Cortex of kidney (tissue), 1 donor: ENCODE measurements at places on chromosomes 16 and 17.

GRCh38 chr17:9676820-9677310 lies 31.5 kb downstream of the USP43 start:
- DNase-seq, result no peak

DNA sequence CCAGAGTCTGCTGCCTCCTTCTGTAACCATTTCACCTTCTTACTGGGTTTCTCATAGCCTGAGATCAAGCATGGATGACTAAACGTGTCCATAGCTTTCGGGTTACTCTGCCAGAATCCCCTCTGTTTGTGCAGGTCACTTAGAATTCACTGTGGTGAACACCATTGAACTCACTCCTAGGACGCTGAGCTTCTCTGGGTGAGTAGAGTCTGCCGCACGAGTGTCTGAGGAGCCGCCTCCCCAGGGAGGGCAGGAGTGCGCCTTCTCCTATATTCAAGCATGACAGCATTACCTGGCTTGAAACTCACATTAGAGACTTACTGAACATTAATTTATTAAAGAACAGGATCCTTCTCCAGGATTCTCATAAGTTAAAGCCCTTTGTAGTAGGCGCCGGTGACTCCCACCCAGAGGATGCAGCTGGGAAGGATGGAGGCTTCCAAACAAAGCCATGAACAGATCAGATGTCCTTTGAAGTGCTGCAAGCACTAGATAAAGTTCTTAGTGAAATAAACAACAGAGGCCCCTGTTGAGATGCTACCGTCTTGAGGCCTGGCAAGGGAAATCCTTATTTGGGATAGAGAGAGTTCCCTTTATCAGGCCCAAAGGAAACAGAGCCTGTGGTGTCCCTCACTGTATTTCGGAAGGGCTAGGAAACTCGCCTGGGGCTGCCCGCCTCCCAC lies 144.6 kb upstream of the PLCG2 start:
- no peak for DNase-seq

- no peak for DNase-seq
Measured at GRCh38 chr17:49843774-49844350, 4.0 kb downstream of the TAC4 start.

DNA sequence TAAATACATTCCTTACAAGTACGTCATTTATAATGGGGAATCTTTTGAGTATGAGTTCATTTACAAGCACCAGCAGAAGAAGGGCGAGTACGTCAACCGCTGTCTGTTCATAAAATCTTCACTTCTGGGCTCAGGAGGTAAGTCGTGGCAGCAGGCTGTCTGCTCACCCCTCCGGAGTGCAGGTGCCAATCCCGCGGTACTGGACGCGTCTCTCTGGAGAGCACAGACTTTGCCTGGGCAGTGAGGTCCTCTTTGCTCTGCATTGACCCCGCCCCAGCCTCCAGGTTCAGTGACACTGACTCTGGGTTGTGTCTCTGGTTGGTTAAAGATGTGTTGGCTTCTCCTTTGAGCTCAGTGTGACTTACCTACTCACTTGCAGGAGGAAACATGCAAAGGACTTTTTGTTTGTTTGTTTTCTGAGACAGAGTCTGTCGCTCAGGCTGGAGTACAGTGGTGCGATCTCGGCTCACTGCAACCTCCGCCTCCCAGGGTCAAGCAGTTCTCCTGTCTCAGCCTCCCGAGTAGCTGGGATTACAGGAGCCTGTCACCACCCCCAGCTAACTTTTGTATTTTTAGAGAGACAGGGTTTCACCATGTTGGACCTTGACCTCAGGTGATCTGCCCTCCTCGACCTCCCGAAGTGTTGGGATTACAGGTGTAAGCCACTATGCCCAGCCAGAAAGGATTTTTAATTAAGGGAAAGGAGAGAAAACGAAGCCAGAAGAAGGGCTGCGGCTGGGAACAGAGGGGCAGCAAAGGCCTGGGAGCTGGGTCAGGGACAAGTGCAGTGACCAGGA lies 31.2 kb downstream of the RNF213 start:
- DNase-seq, result no peak

DNA sequence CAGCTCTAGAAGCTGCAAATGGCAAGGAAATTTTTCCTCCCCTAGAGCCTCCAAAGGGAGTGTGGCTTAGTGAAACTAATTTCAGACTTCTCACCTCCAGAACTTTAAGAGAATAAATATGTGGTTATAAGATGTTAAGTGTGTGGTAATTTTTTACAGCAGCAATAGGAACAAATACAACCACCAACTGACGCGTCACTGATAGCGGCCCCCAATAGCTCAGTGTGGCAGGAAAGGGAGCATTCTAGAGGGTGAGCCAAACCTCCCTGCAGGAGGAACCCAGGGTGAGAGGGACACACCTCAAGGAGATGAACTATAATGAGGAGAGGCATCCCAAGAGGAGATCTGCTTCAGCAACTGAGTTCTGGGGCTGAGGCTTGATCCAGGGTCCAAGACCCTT lies 4.0 kb downstream of the CCL4 start:
- DNase-seq, result no peak

DNA sequence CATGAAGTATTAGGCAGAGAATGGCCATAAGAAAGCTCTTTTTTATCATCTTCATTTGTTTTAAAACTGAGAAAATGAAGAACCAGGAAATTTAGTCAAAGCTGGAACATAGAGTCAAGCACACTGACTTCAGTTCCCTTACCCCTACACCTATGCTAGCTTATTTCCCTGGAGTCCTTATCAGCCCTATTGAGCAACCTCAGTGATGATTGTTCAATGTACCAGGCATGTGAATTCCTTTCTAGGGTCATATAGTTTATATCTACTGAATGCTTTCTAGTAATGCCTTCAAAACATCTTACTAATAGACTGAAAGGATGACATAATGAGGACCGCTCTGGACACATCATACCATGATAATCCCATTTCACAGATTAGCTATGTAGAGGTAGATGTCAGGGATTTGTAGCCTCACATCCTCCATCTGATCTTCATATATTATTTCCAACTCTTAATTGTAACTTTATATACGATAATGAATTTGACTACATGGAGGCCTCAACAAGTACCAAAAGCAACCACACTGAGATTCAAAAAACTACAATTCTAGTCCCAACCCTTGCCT lies 460.4 kb upstream of the DYNLRB2 start:
- no peak for DNase-seq

GRCh38 chr17:35890774-35891155 lies 10.6 kb upstream of the CCL5 start:
- DNase-seq, result no peak

DNA sequence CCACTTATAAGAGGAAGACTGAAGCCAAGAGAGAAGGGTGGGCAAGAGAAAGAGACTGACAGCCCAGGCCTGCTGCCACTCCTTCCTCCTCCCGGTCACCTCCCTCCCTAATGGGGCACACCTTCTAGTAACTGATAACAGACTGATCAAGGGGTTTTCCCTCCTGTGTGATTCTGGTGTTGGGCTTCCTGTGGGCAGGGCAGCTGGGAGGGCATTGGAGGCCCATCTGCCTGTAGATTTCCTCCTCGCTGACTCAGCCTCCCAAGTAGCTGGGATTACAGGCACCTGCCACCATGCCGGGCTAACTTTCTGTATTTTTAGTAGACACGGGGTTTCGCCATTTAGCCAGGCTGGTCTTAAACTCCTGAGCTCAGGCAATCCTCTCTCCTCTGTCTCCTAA lies 16.2 kb downstream of the CA4 start:
- DNase-seq, result no peak

GRCh38 chr16:57089406-57089805 lies 3.0 kb upstream of the CPNE2 start:
- DNase-seq, result no peak

DNA sequence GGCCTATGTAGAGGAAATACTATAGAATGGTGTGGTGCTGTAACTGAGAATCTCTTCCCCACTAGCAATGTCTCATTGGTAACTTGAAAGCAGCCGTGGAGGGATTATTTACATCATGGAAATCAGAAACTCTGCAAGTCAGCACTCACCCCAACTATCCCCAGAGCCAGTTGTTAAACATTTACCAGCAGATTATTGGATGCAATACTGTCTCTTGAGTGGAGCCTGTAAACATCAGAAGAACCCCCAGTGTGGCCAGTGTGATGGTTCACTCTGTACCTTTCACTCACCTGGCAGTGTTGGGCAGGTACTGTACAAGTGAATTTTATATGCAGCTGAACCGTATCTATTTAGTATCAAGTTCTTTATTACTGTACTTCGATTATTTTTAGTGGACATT lies 299.8 kb upstream of the SALL1 start:
- no peak for DNase-seq

- DNase-seq, result no peak
Measured at GRCh38 chr16:50887500-50888298, 145.8 kb downstream of the CYLD start.

DNA sequence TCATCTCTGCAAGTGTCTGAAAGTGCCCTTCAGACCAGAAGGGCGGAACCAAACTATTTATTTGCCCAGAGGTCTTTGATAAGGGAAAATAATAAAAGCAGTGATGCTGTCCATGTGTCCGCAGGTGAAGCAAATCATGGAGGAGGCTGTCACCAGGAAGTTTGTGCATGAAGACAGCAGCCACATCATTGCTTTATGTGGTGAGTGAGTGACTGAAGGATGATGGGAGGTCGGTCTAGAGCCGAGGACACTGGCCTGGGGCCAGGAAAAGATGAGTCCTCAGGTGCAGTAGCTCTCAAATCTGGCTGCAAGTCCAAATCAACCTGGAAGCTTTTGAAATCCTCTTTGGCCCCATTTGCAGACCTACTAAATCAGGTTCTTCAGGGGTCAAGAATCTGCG lies 6.1 kb downstream of the SGSM2 start:
- DNase-seq, result no peak

DNA sequence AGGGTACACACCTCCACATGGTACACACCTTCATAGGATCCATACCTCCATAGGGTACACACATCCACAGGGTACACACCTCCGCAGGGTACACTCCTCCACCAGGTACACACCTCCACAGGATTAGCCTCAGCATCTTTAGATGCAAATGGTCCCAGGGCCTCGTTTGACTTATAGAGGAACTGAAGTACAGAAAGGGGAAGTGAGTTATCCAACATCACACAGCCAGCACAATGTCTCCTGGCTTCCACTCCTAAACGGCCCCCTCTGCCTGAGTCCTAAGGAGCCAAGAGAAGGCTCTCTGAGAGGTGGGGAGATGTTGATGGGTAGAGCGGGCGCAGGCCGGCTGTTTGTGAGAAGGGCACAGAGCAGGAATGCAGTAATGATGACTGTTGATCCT lies 12.0 kb downstream of the FOXN1 start:
- no peak for DNase-seq

- DNase-seq, result no peak
Measured at GRCh38 chr16:73792199-73793020, 504.2 kb upstream of the PSMD7 start.

DNA sequence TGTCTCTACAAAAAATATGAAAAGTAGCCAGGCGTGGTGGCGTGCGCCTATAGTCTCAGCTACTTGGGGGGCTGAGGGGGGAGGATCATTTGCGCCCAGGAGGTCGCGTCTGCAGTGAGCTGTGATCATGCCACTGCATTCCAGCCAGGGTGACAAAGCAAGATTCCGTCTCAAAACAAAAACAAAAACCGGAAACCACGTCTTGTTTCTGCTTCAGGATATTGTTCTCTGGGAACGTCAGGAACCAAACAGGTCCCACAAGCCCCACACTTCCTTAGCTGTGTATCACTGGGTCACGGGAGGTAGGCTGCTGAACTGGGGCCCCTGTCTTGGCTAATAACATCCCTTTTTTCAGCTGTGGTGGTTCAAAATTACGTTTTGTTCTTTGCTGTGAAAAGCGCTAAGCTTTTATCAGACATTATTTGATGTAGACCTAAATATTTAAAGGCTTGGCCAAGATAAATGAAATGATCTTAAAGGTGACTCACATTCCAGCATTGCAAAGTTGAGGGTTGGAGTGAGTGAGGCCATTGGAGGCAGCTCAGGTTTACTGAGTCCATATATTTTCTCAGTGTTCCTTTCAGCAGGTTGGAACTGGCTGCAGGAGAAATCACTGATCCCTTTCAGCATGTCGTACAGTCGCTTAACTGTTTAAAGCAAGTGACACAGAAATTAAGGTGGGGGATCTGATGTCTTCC lies 16.4 kb upstream of the SEC14L1 start:
- no peak for DNase-seq

GRCh38 chr17:77738751-77739531 lies 219.6 kb upstream of the TNRC6C start:
- no peak for DNase-seq

DNA sequence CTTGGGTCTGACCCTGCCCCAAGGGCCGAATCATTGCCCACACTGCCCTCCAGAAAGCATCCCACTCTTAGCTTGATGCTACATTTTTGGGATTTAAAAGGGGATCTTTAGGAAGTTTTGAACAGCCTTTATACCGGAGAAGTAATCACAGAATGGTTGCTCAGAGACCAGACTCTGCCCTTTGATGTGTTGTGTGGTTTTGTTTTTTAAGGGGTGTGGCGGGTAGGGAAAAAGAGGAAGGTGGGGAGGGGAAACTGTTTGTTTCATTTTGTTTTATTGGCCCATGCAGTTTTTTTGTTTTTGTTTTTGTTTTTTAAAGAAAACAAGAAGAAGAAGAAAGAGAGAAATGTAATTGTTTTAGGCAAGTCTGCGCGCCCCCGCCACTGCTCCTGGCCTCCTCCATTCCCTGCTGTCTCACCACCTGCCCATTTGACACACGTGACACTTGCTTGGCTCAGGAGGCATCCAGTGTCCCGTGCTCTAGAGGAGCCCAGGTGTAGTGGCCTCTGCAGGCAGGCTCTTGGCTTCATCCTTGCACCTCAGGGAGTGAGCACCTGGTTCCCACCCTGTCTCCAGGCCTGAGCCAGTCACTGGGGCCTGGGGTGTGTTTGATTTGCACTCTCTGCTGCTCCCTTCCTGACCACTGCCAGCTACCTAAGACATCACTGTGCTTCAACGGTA lies 35.7 kb downstream of the GNAO1 start:
- DNase-seq, result no peak

DNA sequence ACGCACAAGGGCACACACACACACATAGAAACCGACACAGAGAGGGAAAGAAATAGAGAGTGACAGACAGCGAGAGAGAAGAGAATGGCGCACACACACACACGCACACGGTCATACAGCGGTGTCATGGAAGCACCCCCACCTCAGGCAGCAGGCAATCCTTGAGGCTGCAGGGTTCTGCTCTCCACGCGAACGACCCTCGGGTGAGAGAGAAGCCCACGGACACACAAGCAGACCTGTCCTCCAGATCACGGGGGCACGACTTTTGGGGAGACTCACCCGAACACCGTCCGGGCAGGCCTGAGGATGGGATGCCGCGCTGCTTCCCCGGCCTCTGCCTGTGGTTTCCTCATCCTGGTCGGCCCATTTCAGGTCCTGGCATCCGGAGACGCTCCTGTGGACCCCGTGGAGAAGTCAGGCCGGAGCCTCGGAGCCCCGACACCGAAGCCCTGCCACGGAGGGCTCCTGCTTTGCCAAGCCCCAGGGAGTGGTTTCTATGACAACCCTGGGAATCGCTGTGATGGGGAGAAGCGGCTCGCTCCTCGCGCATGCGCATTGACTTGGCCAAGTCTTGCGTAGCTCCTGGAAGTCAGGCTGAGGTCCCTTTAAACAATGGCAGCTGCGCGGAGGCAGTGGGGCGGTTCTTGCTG lies 118.2 kb upstream of the KCNJ18 start:
- no peak for DNase-seq
